CD4-positive, alpha-beta T cell treated with Interleukin-15 for 4 hours (primary cell): ENCODE measurements at places on chromosomes 13 and 19.

DNA sequence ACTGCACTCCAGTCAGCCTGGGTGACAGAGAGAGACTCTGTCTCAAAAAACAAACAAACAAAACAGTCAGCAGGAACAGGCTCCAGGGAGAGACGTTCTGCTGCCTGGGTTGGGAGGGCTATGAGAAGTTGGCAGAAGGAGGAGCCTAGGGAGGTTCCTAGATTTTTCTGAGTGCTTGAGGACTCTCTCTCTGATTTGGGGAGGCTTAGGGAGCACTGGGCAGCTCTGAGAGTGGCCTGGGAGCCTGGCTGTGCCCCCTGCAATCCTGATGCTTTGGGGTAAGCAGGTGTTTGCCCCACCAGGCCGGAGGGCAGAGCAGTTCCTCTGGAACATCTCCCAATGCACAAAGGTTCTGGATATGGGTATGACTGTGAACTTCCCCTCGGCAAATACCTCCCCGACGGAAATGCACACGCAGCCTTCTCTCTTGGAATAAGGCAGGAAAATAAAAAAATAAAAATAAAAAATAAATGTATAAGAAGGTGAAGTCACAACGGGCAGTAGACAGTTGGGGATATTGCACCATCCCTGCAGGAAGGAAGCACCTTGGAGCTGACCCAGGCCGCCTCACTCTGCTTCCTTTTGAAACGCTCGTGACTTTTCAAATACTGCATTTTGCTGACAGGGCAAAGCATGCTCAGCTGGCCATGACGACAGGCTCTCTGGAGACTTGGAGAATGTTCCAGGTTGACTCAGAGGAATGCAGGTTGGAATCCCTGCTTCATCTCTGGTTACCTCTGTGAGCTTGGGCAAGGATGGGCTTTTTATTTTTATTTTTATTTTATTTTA lies 26.5 kb upstream of the HOMER3 start:
- DNase-seq, result no peak

GRCh38 chr19:2038284-2039088 lies 12.6 kb downstream of the MKNK2 start:
- no peak for DNase-seq

DNA sequence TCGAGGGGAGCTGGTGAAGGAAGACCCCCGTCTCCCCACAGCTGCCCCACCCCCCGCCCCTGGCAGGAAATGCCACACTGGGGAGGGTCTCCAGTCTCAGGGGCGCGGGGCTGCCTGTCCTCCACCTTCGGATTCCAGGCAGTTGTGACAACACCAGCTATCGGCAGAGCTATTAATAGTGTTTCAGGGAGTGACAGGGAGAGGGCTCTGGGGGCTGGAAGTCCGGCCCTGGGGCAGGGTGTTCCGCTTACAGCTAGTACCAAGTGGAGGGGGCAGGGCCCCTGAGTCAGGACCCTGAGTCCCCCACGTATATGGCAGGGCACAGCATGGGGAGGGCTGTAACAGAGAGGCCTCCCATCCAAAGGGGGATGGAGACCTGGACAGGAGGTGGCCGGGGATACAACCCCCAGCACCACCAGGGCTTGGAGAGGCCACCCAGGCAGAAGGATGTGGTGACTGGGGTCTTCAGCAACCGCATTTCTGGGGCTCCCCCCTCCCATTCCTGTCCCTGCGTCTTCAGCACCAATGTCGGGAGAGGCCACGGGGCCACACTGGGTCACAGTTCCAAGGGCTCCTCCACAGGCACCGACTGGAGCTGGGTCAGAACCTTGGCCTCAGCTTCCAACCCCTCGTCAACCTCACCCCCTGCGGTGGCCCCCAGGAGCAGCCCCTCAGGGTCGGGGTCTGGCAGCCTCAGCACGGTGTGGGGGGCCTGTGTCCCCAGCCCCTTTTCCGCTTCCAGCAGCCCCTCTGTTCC lies 3.9 kb downstream of the SIX5 start:
- no peak for DNase-seq

- no peak for DNase-seq
Observed at GRCh38 chr13:106373989-106374572, 161.4 kb downstream of the EFNB2 start.

DNA sequence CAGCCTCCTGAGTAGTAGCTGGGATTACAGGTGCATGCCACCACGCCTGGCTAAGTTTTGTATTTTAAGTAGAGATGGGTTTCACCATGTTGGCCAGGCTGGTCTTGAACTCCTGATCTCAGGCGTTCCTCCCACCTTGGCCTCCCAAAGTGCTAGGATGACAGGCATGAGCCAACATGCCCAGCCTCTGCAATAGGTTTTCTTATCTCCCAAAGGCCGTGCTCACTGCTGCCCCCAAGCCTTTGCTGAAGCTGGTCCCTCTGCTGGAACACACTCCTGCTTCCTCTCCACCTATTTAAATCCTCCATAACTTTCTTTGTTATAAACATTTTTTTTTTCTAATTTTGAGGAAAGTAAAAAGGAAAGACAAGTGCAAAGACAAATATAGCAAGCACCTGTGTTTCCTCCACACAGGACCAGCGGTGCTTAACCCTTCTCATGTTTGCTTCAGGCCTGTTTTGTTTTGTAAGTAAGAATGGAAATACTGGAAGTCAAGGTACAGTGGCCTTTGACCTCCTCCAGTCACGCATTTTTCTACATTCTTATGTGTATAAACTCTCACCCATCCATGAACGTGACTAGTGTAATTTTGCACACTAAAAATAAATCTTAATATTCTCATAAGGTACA lies 14.5 kb upstream of the TNFAIP8L1 start:
- no peak for DNase-seq

GRCh38 chr13:34772881-34773280 lies 169.2 kb upstream of the NBEA start:
- DNase-seq, result no peak

- DNase-seq, result no peak
Observed at GRCh38 chr19:3979289-3979673, 6.0 kb downstream of the EEF2 start.

DNA sequence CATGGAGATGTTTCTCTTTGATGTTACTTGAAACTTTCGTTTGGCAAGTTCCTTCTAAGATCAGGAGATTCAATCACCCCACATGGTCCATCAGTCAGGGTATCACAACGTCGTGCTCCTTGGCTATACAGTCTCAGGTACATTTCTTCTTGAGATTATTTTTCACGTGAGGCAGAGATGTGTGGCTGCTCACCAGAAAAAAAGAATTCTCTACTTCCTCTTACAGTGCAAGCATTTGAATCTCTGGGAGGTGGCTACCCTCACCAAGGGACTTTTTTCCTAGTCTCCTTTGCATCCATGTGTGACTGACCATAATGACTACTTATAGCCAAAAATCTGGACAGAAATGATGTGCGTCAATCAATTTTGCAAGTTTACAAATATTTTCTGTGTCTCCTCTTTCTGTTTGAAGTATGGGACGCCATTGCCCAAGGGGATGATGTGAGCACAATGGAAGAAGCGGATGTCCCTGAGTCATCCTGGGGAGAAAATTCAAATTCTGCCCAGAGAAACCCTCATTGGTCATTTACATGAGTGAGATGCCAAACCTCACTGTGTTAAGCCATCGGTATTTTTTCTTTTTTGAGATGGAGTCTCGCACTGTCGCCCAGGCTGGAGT lies 8.6 kb upstream of the LAIR2 start:
- no peak for DNase-seq

- DNase-seq, result no peak
Observed at GRCh38 chr13:81230386-81230785, 889.5 kb upstream of the SPRY2 start.

- no peak for DNase-seq
Observed at GRCh38 chr13:34867590-34867989, 74.5 kb upstream of the NBEA start.

GRCh38 chr13:110557082-110557481 lies 4.4 kb downstream of the RAB20 start:
- no peak for DNase-seq

DNA sequence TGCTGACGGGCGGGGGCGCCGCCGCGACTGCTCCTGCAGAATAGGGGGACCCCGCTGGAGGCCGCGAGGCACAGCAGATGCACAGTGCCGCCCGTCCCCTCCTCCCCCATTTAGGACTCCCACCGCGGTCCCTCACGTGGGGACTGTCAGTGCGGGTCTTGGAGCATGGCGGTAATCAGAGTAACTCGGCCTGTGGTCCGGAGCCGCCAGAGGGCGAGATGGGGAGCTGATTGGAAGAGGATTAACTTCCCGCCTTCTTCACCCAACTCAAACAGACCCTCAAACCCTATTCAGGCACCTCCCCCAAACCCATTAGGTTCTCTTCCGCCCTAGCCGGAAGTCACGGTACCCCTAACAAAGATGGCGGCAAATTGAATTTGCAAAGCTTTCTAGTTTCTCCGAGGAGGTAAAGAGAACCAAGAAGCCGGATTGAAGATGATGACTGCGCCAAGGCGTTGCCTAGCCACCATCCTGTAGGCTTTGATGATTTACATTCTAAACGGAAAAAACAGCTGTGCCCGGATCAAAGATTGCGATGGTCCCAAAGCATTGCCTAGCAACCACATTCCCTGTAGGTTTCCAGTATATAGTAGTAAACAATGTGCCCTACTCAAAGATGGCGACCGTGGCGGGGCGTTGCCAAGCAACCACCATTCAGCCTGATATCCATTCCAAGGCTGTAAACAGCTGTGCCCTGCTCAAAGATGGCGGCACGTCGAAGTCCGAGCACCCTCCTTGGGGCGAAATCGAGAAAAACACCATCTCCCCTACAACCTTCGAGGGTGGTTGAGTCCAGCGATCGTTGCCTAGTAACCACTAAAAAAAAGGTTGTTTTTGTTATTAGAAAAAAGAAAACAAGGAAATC lies at the start of gene FUZ:
Gene FUZ, minus strand, starts transcription at position 296 of the 865 bp plus-strand sequence. Its CDS starts 186 bp downstream, at position 110.
- DNase-seq, result peak; percentile 98

- no peak for DNase-seq
Observed at GRCh38 chr13:85519363-85519762, 279.9 kb downstream of the SLITRK6 start.

- no peak for DNase-seq
Observed at GRCh38 chr13:43631106-43631505, 155.7 kb downstream of the ENOX1 start.

- DNase-seq, result no peak
Observed at GRCh38 chr13:42615691-42616090, 41.7 kb downstream of the TNFSF11 start.

DNA sequence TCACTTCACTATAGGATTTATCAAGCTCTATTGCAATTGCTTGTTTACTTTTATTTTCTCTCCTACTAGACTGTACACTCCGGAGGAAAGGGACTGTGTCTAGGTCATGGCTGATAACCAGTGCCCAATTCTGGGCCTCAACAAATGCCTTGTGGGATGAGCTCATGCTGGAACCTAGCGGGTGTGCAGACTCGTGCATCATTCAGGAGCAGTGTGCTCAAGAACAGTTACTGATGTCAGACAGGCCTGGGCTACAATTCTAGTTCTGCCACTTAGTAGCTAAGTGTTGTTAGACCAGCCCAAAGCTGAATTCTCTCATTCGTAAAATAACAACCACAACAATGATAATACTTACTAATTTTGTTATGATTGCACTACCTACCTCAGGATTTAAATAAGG lies 95.4 kb downstream of the CYSLTR2 start:
- no peak for DNase-seq

GRCh38 chr13:114087430-114087829 lies 45.0 kb downstream of the RASA3 start:
- no peak for DNase-seq

DNA sequence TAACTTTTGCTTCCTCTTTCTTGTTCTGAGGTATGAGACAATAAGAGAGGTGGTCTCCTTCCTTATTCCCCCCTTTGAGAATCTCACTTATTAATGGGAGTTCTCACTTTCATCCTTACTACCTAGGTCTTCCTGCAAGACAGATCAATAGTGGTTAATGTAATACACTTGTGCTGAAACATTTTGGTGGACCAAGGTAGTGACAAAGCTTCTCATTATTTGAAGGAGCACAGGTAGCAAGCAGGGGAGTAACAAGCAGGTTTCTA lies 17.9 kb downstream of the ZNF700 start:
- DNase-seq, result no peak

GRCh38 chr19:15810335-15810734 lies 5.1 kb downstream of the OR10H1 start:
- DNase-seq, result no peak
